ENCODE measurements at places on chromosomes 4 and X.

DNA sequence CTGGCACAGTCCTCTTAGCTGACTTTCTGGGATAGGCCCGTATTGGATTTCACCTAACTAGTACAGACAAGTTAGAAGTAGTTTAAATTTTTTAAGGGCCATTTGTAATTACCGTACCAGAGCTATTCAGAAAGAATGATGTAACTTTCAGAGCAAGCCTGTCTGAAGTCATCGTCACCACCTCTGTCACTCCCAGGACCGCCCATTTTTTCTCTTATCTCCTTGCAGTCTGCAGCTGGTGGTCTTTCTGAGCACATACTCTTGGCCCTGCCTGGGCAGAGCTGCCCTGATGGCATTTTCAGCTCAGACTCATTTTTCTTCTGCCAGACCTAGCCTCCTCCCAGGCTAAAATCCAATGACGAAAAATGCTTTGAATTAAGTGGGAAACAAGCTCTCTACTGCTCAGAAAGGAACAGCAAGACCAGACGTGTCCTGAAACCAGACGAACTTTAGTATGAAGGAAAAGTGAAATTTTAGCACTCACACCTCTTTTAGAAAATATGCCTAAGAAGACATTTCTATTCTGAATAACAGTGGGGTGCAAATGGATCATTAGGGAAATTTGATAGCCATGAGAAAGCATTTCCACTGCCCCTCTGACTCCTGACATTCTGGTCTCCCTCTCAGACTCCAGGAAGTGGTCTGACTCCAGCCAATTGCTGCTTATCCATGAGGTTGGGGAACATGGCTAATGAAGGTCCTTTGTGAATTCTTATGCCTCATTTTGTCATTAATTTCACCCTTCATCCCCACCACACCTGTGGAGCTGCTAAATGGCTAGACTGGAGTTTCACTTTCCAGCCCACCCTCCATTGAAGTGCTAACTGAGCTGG lies 162.4 kb upstream of the GYPA start:
- DNase-seq, result no peak

- DNase-seq, result no peak
Measured at GRCh38 chr4:58453956-58454355, 1343.8 kb upstream of the IGFBP7 start.

- DNase-seq, result peak; percentile 75
Measured at GRCh38 chr4:147772459-147772969, 40.6 kb downstream of the ARHGAP10 start.

- DNase-seq, result no peak
Measured at GRCh38 chr4:2058264-2059045, 672 bp upstream of the NAT8L start.

DNA sequence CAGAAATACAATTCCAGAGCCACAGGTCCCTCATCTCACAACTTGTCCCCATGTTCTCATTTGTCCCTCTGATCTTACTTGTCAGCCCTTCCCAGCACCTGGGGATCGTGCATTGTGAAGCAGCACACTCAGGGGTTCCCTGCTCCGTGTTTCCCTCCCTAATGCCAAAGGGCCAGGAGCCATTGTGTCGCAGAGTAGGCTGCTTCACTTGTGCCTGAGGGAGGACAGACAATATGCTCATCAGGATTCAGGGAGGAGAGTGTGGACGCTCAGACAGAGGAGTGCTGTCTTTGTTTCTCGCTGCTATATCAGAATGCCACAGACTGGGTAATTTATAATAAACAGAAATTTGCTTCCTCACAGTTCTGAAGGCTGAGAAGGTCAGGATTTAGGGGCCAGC lies 315.3 kb downstream of the TRIML1 start:
- DNase-seq, result no peak

DNA sequence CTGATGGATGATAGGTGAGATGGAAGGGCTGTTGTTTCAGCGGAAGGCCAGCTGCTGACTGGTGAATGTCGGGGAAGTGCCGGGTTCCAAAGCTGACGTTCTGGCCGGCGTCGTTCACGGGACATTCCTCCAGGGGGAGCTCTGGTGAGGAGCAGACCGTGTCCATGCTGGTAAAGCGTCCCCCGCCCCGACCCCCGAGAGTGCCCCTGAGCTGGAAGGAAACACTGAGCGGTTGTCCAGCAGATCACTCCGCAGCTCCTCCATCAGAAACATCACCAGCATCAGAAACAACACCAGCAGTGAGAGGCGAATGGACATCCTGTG lies 18.6 kb upstream of the ADRA2C start:
- peak; percentile 4 for DNase-seq

- peak; percentile 44 for DNase-seq
Measured at GRCh38 chr4:186762361-186762760, 38.7 kb upstream of the FAT1 start.

- DNase-seq, result no peak
Measured at GRCh38 chr4:46793036-46793435, 116.0 kb downstream of the COX7B2 start.

DNA sequence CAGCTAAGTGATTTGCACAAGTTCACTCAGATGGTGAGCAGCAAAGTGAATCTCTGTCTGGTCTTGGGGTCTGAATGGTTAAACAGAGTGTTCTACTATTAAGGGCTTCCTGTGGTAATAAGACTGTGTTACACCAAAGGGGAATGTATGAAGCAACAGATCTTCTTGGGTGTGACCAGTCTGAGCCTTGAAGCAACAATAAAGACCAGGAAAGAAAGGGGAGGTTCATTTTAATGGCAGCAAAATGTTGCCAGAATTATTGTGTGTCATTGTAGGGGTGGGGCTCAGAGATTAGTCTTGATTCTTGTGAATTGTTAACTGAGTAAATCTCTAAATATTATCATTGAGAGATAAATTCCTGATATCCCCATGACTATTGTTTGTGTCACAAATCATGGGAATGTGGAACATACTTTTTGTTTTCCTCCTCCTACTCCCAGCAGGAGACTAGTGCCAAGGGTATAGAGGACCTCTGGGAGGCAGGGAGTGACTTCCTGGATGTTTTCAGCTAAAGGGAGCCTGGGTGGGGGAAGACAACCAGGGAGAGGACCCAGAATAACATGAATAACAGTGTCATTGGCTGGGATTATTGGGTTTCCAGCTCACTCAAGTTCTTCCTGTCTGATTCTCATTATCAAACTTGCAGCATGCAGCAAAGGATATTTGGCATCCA lies 141.4 kb upstream of the PAK3 start:
- no peak for DNase-seq

- no peak for DNase-seq
Measured at GRCh38 chrX:120264341-120264740, 13.7 kb downstream of the ZBTB33 start.

- peak; percentile 62 for DNase-seq
Measured at GRCh38 chr4:145755802-145756201, 75.9 kb downstream of the C4orf51 start.

- peak; percentile 14 for DNase-seq
Measured at GRCh38 chrX:20968996-20969395, 405.2 kb upstream of the CNKSR2 start.

- DNase-seq, result peak; percentile 32
Measured at GRCh38 chrX:30615229-30615628, 37.7 kb upstream of the TASL start.

DNA sequence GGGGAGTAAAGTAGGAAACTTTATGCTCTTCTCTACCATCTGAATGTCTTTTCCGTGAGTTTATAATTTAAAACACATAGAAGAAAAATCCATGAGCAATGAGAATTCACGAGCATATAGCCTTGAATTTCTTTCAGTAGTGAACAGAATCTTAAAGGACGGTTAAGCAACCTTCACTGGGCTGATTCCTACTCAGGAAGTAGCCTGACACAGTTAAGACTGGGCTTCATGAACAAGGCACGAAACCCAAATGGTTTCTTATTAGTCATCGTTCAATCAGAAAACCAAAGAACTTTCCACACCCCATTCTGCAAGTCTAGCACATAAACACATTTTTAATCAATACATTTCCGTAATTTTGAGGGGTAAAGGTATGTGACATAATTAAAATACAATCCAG lies 95.8 kb downstream of the SH3KBP1 start:
- DNase-seq, result peak; percentile 85

GRCh38 chr4:27595571-27596360 lies 735.1 kb downstream of the STIM2 start:
- DNase-seq, result no peak

DNA sequence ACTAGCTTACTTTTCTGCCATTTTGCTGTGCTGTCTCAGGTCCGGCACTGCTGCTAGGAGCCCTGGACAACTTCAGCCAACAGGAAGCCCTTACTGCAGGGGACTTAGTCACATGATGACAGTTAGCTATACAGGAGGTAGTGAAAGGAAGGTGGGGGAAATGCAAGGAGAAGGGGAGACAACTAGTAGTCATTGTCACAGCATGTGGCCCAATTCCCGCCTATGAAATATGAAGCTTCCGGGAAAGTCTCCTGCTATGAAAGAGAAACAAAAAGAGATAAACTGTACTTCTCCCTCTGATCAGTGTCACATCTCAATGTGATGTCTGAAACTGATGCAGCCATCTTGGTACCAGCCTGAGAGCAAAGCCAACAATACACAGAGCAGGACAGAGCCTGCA lies 71.6 kb downstream of the AMELX start:
- DNase-seq, result no peak

DNA sequence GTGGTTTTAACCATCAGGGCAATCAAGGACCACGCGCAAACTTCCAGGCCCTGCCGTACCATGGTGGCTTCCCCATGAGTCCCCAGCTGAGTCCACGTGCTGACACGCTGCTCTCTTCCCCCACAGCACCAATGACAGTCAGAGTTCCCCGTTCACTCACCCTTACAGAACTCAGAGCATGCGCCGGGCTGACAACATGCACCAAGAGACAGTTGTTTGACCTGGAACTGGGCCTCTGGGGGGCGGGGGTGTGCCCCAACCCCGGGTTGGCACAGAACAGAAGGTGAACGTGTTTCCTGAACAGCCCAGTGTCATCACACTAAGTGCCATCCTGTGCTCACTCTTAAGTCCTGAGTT lies 29.4 kb downstream of the IRF2 start:
- DNase-seq, result no peak

All from iris pigment epithelial cell (primary cell).